Stimulated activated CD4-positive, alpha-beta T cell treated with anti-CD3 and anti-CD28 coated beads, Interleukin-1b, Interleukin-23, amount 100 ng/mL, for 1 hour (primary cell): ENCODE measurements at places on chromosomes 16 and 17.

DNA sequence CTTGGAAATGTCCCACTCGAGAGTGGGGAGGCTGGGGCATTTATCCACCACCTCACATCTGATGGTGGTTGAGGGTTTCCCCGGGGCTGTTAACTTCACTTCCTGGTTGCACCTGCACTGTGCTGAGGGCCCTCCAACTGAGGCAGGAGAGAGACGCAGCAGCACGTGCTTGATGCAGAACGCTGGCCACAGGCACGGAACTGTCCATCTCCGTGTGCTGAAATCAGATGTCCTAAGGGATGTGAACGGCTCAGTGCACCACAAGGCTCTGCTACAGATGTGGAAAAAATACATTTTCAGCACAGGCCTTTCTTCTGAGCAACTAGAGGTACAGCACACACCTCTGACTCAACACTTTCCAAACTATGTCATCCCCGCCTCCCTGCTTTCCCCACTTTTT, 114.8 kb upstream of the C16orf82 start:
- DNase-seq: no peak

DNA sequence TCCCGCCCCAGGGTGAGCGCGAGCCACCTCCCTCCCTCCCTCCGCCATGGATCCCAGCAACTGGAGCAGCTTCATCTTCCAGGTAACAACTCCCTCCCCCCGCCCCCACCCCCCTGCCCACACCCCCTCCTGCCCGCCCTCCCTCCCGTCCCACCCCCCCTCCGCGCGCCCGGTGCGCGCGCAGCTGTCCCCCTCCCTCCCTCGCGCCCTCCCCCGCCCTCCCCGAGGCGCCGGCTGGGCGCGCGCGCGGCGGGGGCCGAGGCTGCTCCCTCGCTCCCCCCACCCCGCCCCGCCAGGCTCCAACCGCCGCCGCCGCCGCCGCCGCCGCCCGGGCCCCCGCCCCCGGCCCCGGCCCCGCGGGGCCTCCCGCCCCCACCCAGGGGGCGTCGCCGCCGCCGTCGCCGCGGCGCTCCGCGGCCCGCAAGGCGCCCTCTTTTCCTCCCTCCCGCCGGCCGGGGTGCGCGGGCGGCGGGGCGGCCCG, at the start of gene MAZ:
TSS of gene MAZ (plus strand) at position 431 of the 481 bp plus-strand sequence. CDS start 173 bp downstream, outside the sequence.
- peak; percentile 60 for DNase-seq

DNA sequence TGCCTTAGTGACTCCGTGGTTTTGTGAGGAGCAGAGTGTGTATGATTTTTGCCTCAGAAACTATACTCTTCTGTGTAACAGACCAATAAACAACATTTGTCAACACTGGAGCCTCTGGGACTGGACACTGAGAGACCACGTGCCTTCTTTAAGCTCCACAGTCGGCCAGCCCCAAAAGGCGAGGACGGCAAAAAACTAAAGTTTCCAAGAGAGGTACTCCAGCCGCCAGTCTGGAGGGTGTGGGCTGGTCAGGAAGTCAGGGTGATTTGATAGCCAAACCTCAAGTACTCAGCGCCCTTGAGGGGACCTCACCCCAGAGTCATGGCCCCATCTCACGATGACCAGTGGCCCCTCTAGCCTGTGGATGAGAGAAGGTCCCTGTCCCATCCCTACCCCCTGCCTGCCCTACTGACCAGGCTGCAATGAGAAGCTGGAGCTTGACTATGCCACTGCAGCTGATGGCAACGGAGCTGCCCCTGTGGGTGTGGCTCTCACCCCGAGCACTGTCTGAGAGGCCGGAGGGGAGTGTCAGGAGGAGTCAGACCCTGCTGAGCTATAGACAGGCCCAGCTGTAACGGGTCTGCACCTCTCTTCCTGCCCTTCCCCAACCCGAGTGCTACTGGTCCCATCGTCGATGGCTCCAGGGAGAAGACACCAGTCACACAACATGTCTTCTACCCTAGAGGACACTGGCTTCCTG, 19.8 kb downstream of the MNT start:
- no peak for DNase-seq

DNA sequence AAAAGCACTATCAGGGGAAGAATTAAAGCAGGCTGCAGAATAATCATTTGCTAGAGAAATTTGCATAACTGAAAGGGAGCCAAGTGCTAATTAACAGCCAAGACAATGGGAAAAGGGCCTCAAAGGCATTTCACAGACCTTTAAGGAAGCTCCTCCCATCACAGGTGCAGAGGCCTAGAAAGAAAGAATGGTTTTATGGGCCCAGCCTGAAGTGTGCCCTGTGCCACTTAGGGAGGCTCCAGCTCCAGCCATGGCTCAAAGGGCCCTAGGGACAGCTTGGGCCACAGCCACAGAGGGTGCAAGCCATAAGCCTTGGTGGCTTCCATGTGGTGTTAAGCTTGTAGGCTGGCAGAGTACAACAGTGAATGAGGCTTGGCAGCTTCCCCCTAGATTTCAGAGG, 50.1 kb downstream of the RNF112 start:
- DNase-seq: no peak

- DNase-seq: no peak
Measured at GRCh38 chr17:80456465-80457235, 19.8 kb downstream of the NPTX1 start.

- no peak for DNase-seq
Measured at GRCh38 chr16:75458029-75458428, 6.5 kb downstream of the TMEM170A start.

GRCh38 chr17:14452856-14453255, 152.0 kb downstream of the HS3ST3B1 start:
- DNase-seq: no peak

DNA sequence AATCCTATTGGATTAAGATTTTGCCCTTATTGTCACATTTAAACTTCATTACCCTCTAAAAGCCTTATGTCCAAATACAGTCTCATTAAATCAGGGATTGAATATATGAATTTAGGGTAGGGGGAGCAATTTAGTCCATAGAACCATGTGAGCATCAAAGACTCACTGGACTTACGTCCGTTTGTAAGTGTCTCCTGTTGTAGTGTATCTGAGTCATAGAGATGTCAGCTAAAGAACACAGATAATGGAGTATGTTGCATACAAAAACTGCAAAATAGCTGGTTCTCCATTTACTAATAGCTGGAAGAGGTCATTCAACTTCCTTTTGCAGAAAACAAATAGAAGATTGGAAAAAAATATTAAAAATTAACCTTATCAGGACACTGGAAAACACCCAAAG, 599.1 kb upstream of the SOX9 start:
- no peak for DNase-seq

DNA sequence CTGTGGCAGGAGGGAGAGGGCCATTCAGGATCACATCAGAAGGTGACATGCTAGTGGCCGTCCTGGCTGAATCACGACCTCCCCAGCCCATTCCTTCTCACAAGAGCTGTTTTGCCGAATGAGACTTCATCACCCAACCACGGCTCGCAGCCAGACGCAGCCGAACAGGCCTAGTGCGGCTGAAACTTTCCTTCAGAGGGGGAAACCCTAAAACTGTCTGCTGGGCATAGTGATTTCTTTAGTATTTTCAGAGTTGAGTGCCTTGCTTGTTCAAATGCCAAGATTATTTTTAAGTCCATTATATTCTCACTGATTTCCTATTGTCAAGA, 343.7 kb downstream of the CPPED1 start:
- no peak for DNase-seq

GRCh38 chr17:44362949-44363612, 572 bp downstream of the FAM171A2 start:
- no peak for DNase-seq

DNA sequence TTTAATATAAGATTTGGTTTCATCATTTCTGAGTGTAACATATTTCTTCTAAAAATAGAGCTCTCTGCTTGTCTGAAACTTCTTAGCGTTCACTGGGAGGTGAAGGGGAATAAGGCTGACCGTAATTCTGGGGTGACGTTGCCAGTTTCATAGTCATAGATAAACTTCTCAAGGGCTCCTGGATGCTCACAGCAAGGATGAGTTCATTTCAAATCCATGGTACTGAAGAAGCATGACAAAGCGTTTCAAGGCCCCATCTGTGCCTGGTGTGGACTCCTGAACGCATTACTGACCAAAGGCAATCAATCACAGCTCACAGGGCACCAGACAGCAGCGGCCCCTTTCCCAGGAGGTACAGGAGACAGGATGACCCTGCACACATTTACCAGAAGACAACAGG, 12.0 kb upstream of the EVPL start:
- DNase-seq: no peak

GRCh38 chr16:52568495-52568894, 21.6 kb upstream of the TOX3 start:
- no peak for DNase-seq

DNA sequence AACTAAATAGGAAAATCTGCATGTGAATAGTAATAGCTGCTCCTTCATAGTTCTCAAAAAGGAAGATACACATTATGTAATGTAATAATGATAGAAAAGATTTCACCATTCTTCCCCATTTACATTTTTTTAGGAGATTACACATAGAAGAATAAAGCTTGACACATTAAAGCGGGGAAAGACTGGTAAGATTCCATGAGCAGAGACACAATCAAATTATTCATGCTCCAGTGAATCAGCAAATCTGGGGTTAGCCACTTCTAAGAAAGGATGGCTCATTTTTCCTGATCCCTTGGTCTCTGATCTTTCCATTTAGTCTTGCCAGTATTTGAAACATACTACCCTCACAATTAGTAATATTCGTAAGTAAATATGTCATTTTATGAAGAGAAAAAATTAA, 81.9 kb downstream of the CA4 start:
- DNase-seq: no peak

DNA sequence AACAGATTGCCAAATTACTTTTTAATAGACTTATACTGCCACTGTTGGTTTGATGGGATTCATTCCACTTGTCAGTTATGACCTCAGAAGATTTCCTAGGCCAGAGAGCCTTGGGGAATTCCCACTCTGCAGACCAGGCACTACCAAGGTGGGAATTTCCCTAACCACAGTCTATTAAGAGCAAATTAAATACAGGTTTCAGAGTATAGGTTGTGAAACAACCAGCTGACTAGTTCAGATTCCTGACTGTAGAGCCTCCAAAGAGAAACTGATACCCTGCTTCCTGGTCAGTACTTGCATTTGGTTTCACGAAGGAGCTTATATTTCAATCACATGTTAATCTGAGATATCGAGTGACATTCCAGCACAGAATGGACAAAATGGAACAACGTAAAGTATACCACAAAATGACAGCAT, 186.5 kb downstream of the STX8 start:
- DNase-seq: no peak

DNA sequence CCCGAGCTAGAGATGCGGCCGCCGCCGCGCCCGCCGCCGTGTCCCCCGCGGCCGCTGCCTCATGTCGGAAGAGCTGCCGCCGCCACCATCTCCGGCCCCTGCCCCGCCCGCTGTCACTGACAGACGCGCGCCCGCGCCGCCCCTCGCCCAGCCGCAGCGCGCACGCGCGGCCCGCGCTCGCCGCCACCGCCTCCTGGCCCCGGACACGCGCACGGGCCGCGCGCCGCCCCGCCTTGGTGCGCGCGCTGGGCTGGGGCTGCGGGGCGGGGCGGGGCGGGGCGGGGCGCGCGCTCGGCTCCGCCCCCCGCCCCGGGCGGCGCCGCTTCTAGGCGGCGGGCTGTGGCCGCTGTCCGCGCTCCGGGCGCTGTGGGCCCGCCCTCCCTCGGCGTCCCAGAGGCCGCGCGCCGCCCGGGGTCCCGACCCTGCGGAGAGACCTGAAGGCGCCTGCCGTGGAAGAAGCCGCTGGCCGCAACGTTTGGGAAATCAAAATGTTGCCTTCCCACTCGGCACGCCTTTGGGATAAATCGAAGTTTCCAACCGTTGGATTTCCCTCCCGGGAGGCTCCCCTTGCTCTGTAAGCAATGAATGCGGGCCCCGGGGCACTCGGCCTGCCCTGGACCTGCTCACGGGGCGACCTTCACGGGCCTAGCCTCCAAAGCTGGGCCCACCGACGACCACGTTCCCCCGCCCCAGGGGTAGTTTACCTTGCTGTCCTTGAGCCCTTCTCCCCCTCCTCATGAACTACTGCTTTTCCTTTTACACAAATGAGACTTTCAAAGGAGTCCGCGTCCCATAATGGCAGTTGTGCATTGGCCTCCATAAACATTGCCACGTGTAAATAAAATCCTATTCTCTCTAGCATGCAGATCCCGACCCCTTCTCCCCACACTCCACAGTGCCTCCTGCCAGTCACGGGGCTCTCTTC, at the start of gene ADCY9:
TSS of gene ADCY9 (minus strand) at position 118 of the 925 bp plus-strand sequence. CDS start 1,000 bp downstream, outside the sequence.
- peak; percentile 44 for DNase-seq

GRCh38 chr16:64489449-64489848, 632.4 kb downstream of the CDH11 start:
- DNase-seq: no peak

DNA sequence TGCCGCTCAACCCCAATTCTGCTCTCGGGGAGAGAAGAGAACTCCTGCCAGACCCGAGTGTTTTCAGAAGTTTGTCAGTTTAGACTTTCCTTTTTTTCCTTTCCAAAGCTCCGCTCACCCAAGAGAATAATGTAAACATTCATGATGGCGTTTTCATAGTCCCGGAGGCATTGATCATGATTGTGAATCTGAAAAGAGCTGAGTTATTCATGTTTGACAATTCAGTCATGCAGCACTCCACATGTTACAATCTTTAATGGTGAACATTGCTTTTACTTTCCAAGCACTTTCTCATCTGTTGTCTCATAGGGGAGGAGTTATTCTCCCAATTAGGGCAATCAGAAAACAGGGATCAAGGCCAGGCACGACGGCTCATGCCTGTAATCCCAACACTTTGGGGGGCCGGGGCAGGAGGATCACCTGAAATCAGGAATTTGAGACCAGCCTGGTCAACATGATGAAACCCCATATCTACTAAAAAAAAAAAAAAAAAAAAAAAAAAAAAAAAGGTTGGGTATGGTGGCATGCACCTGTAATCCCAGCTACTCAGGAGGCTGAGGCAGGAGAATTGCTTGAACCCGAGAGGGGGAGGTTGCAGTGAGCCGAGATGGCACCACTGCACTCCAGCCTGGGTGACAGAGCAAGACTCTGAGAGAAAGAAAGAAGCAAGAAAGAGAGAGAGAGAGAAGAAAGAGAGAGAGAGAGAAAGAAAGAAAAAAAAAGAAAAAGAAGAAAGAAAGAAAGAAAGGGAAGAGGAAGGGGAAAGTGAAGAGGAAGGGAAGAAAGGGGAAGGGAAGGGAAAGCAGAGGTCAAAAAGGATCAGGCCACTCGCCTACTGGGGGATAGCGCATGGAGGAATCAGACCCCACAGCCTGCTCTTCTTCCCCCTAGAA, 70.0 kb upstream of the TNRC6C start:
- DNase-seq: no peak

DNA sequence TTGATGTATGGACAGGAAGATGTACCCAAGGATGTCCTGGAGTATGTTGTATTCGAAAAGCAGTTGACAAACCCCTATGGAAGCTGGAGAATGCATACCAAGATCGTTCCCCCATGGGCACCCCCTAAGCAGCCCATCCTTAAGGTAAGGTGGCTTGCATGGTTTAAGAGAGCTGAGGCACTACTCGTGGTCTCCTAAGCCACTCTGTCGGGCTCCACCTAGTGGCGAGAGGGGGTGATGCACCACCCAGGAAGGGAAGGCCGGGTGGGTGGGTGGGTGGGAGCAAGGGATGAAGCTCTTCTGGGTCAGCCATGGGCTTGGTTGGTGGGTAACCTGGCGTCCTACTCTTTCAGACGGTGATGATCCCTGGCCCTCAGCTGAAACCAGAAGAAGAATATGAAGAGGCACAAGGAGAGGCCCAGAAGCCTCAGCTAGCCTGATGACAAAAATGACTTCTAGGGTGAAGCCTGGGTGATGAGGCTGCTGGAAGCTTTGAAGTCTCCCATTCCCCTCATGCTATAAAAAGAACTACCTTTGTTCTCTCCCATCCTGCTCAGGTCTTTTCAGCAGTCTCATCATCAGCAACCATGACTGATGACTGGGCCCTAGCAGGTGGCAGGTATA, 21.5 kb downstream of the GPR179 start:
- peak; percentile 27 for DNase-seq
